ENCODE measurements at places on chromosomes 7 and 10.

GRCh38 chr7:54897891-54898290, 120.9 kb upstream of the EGFR start:
- DNase-seq = no peak

- DNase-seq = no peak
These were observed 3.9 kb downstream of the LRWD1 start for GRCh38 chr7:102468478-102469350.

- DNase-seq = no peak
These were observed 136.6 kb downstream of the CHN2 start for GRCh38 chr7:29331163-29331562.

- DNase-seq = no peak
These were observed 123.5 kb downstream of the KMT2C start for GRCh38 chr7:152312316-152312715.

DNA sequence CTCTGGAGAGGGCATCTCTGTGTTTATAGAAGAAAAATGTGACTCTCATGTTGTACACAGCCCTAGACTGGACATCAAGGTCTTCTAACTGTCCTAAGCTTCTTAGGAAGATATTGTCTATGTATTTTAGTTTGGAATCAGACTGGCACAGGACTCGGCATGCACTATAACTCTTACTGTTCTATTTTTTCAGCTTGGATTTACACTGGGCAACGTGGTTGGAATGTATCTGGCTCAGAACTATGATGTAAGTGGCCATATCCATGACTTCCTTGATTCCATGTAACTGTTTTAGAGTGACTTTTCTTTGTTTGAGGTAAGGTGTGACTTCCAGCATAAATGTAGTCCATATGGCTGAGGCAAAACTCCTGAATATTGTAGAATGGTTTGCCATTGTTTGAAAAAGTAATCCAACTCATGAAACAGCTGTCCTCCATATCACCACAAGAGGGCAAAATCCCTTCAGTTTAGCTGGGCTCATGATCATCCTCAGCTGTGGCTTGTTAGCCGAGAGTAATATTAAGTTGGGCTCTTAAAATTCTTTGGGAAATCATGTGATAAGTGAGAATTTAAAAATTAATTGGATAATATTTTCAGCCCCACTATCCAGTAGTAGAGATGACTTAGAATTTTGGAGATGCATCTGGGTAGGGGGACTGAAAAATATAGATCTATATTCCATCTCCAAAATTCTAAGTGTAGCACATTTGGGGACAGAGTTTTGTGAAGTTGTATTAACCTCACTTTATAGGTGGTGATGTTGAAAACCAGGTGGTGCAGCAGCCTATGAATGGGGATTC, 10.4 kb downstream of the STMP1 start:
- DNase-seq = no peak

GRCh38 chr7:34760271-34760670, 102.3 kb downstream of the NPSR1 start:
- no peak for DNase-seq

GRCh38 chr10:60353519-60354258, 36.0 kb downstream of the ANK3 start:
- DNase-seq = no peak

Measured in esophagus squamous epithelium (tissue), 5 donors.